Pancreas (tissue), 10 donors: ENCODE measurements at places on chromosomes 4 and X.

DNA sequence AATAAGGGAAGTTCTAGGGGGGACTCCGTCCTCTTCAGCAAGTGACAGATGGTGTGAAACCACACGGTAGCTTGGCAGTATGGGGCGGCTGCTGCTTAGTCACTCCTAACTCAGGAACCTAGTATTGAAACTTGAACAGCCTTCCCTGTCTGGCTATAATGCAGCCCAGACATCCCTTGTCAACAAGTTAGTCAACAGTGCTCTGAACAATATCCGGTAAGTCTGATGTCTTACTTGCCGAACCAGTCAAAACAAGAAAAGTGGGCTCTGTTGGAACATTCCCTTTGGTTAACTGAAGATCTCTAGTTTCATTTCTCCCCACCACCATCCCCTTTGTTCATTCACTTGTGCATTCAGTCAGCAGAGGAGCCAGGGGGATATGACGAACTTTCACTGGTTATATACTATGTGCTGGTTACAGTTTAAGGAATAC lies 18.7 kb upstream of the CXCL13 start:
- DNase-seq: no peak

- DNase-seq: no peak
Observed at GRCh38 chr4:931194-931959, 739 bp downstream of the GAK start.

DNA sequence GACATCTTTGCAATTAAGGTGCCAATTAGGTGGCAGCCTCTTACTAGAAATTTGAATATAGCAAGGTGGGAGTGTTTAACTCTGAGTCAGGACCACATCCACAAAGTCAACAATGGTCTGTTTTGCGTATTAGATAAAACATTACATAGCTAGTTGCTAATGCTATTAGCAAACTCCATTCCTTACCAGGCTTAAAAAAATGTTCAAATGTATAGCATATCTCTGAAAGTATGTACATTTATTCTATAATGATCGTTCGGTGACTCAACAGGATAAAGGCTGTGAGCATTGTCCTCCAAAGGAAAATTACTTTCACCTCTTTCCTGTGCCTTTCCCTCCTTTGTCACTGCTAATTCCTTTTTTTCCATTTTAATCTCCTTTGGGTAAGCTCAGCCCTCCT lies 74.5 kb downstream of the SYTL5 start:
- no peak for DNase-seq

DNA sequence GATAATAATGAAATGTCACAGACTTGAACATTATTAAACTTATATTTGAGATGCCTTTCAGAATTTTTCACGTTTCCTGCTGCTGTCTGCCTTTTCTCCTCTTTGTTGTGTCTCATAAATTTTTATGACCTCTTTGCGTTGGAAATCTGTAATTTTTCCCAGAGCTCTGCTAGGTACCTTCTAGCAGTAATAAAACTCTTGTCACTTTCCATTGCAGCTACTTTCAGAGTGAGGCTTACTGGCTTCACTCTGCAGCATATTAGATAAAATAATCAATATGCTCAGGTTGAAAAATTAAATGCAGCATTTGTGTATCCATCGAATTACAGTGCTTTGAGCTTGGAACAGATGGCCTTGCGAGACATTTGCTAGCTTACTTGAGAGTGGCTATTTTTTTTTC lies 689.0 kb downstream of the GRID2 start:
- DNase-seq: no peak

DNA sequence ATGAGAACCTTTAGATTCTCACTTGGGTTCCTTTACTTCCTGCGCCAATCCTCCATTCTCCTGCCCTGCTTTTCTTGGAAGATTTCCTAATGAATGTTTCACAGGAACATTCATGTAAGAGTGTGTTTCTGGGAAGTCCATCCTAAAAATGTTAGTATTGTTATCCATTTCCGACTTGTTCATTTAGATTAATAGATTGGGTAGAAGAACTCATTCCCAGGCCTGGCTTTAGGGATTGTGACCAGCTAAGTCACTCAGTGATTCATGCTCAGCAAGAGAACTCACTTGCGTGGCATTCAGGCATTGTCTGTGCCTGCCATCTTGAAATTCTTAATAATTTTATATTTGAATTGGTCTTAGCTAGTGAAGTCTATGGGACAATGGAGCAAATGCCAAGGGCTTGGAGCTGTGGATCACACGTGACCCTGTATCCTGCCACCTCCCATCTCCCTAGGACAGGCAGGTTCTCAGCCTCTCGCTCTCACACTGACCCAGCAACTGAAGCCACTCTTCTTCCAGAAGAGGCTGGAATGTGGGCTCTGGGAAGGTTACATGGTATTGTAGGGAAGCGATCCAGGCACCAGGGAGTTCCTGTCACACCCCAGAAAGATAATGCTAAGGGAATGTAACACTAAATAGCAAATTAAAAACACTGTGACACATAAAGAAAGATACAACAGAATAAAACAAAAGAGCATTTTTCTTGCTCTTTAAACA lies 562.1 kb downstream of the TMA16 start:
- no peak for DNase-seq

- no peak for DNase-seq
Observed at GRCh38 chr4:172546782-172547181, 621.8 kb upstream of the GALNT7 start.

DNA sequence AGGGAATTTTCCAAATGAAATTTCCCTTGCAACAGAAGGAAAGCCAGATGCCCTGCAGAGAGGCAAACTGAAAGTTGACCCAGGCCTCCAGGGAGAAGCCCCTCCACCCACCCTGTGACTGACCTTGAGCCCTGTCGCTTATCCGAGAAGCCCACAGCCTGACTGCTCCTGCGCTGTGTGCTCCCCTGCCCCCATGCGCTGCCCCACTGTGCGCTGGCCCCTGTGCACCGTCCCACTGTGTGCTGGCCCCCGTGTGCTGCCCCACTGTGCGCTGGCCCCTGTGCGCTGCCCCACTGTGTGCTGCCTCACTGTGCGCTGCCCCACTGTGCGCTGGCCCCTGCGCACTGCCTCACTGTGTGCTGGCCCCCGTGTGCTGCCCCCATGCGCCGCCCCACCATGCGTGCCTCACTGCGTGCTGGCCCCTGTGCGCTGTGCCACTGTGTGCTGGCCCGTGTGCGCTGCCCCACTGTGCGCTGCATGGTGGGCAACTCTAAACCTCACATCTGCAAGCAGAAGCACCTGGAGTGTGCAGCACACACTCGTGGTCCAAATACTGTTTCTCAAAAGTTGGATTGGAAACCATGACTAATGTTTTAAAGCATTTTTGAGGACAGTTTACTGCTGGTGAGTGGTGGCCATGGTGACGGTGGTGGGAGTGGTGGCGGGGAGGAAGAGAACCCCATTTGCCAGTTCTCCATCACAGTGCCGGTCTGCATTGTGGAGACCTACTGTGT lies 8.3 kb upstream of the GRPEL1 start:
- no peak for DNase-seq

DNA sequence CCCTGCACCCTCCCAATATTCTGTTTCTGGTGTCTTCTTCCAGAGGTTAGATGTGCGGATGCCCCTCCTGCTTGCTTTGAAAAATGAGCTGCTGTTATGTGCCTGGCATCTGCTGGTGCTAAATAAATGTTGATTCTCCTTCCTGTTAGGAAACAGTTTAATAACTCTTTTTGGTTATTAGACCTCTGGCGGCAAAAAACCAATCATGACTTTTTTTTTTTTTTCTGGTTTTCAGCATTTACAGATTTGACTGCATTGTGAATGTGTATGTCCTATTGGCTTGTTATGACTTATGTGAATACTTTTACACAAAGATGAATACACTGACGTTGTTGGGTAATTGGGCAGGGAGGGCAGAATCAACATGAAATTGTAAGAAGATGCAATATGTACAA lies 13.6 kb upstream of the TMEM156 start:
- no peak for DNase-seq

DNA sequence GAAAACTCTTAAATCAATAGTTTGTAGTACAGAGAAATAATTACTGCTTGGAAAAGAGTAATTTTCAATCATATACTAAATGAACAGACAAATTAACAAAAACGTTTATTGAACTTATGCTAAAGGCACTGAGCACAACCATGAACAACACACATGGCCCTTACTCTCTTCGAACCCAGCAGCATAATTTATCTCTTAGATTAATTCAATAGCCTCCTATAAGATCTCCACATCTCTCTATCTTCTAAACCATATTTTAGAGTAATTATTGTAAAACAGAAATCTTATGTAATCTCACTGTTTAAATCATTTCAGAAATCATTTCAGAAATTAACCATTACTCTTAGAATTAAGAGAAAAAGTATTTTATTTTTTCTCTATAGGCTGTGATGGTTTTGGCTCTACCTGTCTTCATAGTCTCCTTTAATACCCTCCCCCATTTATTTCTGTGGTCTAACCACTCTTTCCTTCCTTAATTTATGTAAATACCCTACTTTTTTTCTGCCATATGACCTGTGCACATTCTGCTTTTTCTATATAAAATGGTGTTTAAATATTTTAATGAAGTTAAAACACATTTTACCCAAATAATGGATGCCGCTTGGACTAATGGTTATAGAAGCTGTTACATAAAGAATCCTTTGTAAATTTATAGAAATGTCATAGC lies 218.5 kb downstream of the CCSER1 start:
- no peak for DNase-seq

DNA sequence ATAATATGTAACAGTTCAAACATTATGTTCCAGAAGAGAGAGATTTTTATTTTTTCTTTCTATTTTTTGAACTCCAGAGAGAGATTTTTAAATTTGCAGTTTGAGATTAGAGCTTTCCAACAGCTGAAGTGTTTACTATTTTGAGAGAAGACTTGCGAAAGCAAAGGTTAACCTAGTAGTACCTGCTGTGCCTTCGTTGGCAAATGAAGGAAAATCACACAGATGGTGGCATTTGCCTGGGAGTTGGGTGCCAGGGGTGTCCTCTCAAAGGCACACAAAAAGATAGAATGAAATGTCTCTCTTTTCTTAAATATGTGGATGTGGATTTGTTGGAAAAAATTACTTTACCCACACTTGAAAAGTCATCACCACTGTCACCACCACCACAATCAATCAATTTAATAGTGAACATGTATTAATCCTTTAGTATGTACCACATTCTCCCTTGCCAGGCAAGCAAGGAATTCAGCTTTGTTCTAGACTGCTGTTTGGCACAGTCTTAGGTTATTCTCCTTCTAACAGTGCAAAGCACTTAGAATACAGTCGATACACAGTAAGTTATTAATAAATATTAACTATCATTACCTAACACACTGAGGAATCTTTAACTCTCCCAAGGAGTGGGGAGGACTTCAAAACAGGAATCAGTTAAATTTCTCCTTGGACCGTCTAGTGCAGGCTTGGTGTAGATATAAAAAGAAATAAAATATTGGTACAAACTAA lies 838.2 kb upstream of the FTHL17 start:
- no peak for DNase-seq

DNA sequence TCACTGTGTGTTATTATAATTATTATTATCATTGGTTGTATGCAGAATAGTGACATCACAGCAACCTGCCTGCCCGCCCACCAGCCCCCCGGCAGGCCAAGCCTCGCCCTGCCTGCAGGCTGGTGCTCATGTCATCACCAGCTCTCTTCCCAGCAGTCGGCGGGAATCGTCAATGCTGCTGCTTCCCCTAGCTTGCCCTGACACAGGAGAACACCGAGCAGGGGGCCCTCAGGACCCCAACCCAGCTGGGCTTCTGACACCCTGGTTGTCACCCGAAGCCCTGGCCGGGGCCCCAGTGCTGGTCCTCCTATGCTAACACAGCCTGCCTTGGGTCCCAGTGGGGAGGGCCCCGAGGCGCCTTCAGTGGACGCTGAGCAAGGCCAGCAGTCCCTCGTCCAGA lies 100.6 kb downstream of the PPP2R2C start:
- DNase-seq: no peak

GRCh38 chr4:140047017-140047640 lies 106.9 kb downstream of the MAML3 start:
- DNase-seq: no peak

DNA sequence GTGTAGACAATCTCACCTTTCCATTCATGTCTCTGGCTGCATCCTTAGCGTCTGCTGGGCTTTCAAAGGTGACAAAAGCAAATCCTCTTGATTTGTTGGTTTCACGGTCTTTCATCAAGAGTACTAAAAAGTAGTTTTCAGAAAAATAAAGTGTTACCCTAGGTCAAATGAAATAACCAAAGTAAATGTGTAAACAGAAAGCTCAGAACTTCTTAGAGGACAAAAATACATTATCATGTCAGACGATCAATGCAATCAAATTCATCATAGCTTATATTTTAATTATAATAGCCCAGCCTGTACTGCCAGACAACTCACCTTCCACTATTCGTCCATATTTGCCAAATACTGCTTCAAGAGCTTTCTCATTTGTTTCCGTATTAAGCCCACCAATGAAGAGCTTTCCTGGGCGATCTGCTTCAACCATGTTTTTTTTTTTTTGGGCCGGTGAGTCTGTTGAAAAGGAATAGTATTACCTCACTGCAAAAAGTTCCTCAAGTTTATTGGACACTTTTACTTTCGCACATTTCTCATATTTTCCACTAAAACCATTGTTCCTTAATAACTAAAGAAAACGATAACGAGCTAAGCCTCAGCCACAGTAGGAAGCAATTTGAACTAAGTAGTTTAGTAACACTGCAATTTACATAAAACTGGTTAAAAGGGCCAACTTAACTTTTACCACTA lies 1.4 kb downstream of the RBMX start:
- DNase-seq: no peak

GRCh38 chr4:52102587-52102986 lies 51.5 kb downstream of the SPATA18 start:
- no peak for DNase-seq

- no peak for DNase-seq
Observed at GRCh38 chrX:12843668-12844279, 23.1 kb upstream of the TLR7 start.
